ENCODE measurements at places on chromosomes 5 and 9.
A peak's percentile ranks its signal among the peaks of the same experiment; 100 is the strongest.

DNA sequence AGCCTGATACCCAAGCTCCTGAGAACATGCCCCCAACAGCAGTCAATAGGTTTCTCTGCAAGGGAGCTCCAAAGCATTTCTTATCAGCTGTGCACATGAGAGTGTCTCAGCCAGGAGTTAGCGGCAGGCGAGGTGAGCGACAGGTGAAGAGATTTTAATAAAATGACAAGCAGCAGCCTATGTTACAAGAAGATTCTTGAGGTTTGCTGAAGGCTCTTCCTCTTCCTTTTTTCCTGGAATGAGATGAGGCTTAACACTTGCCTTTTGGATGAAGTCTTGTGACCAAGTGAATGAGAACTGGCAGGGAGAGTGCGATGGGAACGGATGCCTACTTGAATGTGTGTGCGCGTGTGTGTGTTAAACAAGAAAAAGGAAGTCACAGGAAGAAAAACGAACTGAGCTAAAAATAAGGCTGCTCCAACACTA is 76.1 kb downstream of the SHB start:
- DNase-seq: peak; percentile 60

GRCh38 chr9:136621019-136621733 is 41.5 kb upstream of the EGFL7 start:
- DNase-seq: no peak

DNA sequence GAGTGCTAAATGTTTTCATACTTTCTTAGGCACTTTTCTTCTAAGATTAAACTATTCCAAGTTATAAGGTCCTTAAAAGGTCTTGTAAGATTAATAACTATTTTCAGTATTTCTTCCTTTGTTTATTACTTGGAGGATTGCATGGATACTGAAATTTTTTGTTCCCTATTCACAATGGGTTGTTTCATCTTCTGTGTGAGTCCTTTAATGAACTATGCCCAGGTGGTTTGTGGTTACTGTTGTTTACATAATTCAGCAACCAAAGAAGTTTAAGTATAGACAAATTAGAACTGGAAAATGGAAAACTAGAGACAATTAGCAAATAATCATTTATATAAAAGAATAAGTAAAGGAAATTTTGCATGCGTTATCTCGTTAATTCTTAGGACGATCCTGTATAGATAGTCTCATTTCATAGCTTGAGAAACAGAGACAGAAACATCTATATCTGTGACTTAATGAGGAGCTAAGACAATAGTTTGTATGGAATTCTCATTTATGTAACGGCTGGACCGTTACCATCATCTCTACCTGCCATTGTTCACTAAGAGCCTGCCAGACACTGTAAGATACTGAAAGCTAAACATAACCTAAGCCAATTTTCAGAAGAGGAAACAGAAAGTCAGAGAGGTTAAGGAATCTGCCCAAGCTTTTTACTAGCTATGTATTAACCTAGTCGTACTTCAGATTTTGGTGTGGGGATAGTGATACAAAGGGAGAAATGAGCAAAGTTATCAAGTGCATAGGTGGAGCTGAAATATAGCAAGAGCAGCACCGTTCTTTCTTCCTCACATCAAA is 148.2 kb downstream of the PAM start:
- no peak for DNase-seq

DNA sequence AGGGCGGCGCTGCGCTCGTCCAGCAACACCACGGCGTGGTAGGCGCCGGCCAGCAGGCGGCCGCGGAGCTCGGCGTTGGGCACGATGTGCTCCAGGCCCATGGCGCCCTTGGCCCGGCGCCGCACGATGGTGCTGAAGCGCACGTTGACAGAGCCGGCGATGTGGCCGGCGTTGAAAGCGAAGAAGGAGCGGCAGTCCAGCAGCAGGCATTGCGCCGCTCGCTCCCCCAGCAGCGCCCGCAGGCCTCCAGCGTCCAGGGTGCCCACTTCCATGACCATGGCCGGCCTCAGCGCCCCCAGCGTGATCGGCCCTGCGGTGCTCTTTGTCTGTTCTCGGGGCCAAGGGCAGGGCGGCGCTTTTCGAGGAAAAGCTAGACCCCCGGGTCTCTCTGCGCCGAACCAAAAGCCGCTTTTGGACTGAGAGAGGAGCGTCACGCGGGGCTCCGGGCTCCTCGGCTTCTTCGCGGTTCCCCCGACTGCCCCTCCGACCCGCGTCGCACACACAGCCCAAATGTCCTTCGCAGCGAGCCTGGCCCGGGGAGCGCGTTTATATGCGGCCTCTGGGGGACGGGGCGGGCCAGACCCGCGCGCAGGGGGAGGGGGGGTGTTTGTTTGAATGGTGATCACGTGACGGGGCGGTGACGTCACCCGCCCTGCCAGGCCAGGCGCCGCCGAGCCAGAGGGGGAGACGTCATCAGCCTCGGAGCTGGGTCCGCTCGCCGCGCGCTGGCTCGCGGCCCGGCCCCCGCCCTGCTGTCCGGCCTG is at the start of gene DUSP1:
Gene DUSP1, minus strand, starts transcription at position 521 of the 764 bp plus-strand sequence. Its CDS starts 243 bp downstream, at position 278.
- DNase-seq: peak; percentile 83

DNA sequence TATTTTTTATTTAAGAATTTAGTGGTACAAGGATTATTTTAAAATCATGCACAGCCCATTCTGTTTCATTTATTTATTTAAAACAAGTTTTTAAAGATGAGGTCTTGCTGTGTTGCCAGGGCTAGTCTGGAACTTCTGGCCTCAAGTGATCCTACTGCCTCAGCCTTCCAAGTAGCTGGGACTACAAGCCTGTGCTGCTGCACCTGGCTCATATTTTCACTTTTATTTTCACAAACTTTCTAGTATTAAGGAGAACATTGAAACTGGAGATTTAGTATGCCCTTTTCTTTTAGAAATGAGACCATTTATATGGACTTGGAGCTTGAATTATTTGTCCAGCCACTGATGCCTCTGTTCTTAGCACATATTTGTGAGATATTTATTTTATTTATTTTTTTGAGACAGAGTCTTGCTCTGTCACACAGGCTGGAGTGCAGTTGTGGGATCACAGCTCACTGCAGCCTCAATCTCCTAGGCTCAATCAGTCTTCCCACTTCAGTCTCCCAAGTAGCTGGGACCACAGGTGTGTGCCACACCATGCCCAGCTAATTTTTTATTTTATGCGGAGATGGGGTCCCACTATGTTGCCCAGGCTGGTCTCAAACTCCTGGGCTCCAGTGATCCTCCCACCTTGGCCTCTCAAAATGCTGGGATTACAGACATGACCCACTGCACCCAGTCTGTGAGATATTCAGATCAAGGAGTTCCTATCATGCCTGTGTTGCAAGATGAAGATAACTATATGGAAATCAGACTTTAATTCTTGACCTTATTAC is 7.4 kb downstream of the DMXL1 start:
- no peak for DNase-seq

DNA sequence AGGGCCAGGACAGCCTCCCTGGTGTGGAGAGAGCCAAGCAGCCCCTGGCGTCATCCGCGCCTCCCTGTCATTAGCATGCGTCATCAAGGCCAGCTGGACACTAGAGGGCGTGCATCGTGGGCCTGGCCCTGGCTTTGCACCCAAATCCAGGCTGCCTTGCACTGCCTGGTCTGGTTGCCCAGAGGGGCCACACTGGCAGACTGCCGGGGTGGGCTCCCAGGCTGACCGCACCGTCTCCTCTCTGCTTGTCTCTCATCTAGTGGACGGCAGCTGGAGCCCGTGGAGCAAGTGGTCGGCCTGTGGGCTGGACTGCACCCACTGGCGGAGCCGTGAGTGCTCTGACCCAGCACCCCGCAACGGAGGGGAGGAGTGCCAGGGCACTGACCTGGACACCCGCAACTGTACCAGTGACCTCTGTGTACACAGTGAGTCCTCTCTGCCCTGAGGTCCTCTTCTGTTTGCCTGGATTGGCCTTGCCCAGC is 29.0 kb downstream of the HK3 start:
- no peak for DNase-seq
